ENCODE measurements at places on chromosomes 4 and X.

DNA sequence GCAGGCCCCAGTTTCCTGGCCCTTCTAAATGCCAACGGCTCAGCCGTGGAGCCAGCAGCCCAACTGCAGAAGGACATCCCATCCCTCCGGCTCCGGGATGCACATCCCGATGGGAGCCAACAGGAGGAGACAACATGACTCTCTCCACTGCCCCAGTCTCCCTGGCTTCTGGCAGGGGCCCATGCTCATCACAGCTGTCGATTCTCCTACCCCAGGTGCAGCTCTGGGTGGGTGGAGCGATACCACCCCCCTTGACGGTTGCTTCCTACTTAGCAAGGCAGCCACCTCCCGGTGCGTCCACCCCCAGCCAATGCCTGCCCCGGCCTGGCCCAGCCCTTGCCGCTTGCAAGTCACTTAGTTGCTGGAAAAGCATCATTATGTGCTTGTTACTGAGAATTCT lies 19.5 kb downstream of the ZNF275 start:
- no peak for DNase-seq

DNA sequence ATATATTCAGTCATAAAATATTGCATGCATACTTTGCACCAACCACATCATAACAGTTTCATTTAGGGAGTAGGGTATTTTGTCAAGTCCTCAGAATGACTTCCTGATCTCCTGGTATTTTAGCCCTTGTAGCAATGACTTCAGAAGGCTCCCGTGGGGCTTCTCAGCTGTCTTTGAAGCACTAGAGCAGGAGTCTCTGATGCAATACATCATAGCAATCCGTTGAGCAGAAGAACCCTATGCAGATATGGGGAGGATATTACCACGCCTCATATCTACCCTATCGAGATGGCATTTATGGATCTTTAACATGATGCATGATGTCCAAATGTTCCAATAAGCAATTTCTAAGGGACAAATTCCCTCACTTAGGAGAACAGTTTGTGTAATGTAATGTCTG lies 373.7 kb upstream of the FTHL17 start:
- no peak for DNase-seq

- DNase-seq: no peak
Measured at GRCh38 chrX:24963823-24964222, 51.9 kb downstream of the ARX start.

GRCh38 chrX:124910611-124911010 lies 409.1 kb upstream of the TEX13C start:
- DNase-seq: no peak

GRCh38 chr4:42806303-42806835 lies 86.1 kb upstream of the GRXCR1 start:
- DNase-seq: no peak

DNA sequence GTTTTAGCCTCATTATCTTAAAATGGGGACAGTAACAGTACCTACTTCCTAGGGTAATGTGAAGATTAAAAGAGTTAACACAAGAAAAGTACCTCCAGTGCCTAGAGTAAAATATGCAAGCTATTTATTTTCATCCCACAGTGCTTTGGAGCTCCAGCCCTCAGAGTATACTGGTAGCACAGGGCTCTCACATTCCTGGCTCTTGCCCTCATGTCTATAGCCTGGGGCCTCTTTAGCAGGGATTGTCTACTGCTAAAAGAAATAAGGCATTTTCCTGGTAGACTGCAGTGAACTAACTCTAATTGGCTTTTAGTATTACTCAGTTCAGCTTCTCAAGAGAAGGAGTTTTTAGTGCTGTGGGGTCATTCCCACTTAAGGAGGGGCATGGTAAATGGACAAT lies 60.8 kb downstream of the RRAGB start:
- no peak for DNase-seq

- DNase-seq: no peak
Measured at GRCh38 chr4:12137575-12137974, 708.9 kb upstream of the HS3ST1 start.

DNA sequence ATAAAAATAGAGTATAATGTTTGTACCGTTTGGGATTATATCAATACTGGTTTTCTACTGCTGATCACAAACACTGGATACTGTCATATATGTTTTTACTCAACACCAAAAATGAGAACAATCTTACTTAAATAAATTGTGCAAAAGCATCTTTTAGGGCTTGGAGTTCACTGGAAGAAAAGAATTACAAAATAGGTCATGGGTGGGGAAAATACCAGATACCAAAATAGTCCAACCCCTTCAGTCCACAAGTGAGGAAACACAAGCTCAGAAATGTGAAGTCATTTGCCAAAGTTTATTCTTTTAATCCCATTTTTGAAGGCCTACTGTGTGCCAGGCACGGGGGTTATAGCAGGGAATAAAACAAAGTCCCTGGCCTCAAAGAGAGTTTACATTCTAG lies 64.4 kb downstream of the ADGRG2 start:
- no peak for DNase-seq

DNA sequence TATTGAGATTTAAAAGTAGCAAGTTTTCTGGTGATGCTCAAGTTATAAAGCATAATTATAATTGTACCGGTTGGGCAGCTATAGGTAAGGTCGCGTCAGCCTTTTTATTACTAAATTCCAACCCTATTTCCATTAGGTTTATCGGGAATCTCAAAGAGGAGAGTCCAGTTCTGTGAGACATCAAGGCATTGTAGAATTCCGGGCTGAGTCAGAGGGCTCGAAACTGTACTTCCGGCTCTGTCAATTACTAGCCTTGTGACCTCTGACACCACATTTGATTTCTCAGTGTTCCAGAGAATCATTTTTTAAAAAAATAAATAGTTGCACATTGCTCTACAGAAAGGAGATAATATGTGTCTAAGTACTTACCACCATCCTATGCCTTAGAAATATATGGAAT lies 4.3 kb downstream of the IL1RAPL1 start:
- DNase-seq: no peak

GRCh38 chrX:54944816-54945215 lies 24.2 kb downstream of the TRO start:
- DNase-seq: no peak

GRCh38 chrX:115630204-115630603 lies 69.2 kb downstream of the PLS3 start:
- DNase-seq: no peak

DNA sequence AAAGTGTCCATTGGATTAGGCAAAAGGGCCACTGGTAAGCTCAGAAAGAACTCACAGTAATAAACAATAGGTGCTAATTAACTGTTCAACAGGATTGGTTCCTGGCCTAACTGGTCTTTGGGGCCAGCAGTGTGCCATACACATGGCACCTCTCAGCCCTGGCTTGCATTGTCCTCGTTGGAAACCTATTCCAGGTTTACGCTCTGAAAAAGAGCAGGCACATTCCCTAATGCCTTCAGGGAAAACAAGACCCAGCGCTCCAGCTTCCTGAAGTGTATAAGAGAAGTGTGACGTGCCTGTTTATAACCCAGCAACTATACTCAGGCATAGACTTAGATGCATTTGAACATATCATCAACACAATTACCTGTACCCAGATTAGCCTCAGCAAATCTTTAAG lies 51.9 kb upstream of the RBM47 start:
- no peak for DNase-seq

GRCh38 chr4:108941904-108942430 lies 179.1 kb upstream of the ETNPPL start:
- no peak for DNase-seq

DNA sequence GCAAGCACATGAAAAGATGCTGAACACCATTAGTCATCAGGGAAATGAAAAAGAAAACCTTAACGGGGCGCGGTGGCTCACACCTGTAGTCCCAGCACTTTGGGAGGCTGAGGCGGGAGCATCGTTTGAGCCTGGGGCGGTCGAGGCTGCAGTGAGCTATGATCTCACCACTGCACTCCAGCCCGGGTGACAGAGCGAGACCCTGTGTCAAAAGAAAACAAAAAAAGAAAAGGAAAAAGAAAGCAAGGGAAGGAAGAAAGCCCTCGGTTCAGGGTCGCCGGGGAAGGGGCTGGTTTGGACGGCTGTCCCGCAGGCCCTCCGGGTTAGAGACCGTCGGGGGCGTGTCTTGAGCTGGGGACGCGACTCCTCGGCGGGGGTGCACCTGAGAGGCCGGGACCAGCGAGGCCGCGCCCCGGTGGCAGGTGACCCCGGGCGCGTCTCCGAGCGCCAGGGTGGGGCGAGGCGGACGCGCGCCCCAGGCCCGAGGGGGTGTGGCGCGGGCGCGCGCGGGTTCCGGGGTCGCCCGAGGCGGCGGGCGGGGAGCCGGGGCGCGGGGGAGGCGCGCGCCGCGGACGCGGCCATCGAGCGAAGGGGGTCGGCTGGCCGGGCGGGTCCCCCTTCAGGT lies 478 bp upstream of the PLXNA3 start:
- no peak for DNase-seq
